ENCODE measurements at places on chromosomes 2 and 18.

- DNase-seq: no peak
Observed at GRCh38 chr18:46360102-46360699, 256.0 kb downstream of the HAUS1 start.

DNA sequence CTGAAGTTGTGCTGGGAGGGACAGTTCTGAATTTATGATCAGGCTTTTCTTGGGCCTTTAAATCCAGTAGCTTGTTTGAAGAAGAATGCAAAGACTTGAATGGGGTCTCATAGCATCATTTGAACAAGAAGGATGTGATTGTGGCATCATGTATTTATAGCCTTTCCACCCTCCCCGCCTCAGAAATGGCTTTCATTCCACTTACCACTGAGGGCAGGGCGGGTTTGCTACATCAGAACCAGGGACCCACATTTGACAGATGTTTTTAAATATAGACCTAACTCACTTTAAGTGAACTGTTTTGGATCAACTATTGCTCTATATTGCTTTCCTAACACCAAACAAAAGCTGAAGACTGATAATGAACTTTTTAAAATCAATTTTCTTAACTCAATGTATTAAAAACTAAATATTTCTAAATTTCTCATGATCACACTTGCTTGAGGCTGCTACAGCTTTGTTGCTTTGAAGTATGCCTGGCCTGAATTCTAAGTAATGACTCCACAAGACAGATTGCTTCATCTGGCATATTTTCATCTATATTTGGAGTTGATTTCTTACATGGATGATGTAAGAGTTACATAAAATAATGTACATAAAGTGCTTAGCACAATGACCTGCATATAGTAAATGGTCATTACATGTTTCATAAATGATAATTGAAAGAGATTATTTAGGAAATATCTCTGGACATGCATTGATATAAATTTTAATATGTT lies 1552.9 kb upstream of the SLC39A10 start:
- DNase-seq: peak; percentile 5

DNA sequence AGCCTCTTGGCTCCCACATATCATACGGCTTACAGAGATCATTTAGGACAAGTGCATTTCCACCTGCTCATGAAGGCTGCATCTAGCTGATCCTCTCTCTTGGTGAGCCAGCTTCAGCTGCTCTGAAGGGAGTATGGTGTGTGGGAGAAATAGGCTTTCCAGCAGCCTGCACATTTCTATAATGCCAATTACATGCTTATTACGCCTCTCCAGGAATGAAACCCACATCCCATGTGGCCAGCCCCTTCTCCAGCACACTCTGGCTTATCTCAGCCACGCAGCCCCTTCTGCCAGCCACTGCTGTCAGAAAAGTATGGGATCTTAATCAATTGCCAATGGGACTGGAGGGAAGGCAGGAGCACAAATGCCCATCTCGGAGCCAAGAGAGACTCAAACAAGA lies 117.5 kb downstream of the GALNT14 start:
- no peak for DNase-seq

DNA sequence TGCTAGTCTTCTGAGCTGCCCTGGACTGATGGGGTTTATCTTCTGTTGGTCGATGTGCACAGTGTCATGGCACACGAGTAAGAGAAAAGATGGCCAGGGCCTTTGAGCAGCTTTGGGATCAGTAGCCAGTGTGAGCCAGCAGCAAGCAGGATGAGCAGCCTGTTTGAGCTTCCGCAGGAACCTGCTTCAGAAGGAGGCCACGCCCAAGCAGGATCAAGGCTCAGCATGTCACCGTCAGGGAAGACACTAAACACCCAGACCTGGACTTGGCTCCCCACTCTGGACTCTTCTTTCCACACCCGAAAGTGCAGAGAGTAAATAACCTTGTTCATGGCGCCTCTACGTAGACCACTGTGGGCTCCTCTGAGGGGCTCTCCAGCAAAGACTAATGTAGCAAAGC lies 25.2 kb upstream of the ASB1 start:
- no peak for DNase-seq
